Renal cortex interstitium (tissue), 15 donors: ENCODE measurements at places on chromosomes 3 and 15. TPM values are rescaled to one million over a fixed set of nuclear protein-coding genes. Genes with fewer than 3 reads are reported as not detected.

GRCh38 chr3:39126532-39127071 is 19.1 kb downstream of the TTC21A start:
- no peak for DNase-seq

DNA sequence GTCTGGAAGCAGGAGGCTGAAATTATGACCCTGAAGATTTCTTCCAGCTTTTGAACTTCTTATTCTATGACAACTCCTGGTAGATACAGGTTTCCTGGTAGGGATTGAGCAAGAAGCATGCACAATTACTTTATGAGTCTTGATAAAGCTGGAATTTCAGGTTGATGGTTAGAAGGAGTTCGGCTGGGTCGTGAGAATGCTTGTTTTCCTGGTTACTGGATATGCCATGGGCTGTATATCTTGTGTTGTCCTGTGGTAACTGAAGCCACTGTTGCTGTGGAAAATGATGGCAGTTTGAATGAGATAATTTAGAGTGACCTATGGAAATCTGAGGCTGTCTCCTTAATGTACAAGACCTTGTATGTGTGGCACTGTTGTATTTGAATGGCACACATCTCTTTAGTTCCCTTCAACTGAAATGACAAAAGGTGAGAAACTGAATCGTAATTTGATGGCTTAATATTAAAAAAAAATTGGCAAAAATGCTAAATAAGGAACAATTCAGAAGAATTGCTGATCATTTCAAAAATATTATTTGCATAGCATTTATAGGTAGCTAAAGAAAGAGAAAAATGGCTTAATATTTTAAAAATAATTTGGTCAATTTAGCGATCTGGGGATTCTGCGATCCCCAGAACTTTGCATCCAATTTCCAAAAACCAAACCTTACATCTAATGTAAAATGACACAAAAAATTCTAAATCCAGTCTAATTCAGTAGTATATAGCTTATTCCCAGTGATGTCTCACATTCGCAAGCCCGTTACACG is 1.1 kb upstream of the UBE2E1 start:
- no peak for DNase-seq

The ALG1L2 gene
- 2.8 TPM for polyA plus RNA-seq

GRCh38 chr15:81279621-81280485 is 44.1 kb downstream of the STARD5 start:
- DNase-seq, result no peak

The CHL1 gene
- polyA plus RNA-seq, result 19.2 TPM

DNA sequence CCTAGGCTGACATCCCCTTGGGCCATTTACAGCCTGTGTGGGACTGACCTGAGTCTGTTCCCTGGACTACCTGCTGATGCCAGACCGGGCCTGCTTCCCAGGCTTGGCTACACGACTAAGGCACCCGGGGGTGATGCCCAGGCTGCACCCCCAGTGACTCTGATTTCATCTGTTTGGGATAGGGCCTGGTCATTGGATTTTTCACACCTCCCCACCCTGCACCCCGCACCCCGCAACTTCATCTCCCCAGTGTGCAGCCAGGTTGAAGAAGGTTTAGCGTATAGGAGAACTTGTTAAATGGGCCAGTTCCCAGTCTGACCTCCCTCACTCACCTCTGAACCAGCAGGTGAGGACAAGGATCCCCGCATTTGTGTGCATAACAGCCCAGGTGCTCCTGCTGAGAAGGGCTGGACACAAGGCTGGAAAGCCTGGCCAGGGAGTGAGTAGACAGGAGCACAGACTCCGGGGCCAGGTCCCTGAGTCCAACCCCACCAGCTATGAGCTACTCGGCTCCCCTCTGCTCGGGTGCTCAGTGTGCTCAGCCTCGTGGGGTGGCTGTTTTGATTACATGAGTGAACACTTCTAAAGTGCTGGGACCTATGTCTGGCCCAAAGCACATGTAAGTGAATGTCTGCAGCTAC is 18.5 kb downstream of the SLC6A20 start:
- DNase-seq, result no peak
